ENCODE measurements at places on chromosomes 16 and 17.

- DNase-seq, result no peak
Observed at GRCh38 chr17:47949946-47950345, 7.7 kb downstream of the PRR15L start.

DNA sequence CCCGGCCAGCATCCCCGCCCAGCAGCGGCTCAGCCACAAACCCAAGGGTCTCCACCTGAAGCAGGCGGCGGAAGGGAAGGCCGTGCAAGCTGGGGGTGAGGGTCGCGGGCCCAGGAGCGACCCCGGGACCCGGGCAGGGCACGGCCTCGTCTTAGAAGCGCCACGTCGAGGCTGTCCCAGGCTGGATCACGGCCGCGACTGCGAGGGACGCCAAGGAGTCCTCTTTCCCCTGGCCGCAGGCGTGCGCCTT, 538 bp upstream of the CCNF start:
- no peak for DNase-seq

DNA sequence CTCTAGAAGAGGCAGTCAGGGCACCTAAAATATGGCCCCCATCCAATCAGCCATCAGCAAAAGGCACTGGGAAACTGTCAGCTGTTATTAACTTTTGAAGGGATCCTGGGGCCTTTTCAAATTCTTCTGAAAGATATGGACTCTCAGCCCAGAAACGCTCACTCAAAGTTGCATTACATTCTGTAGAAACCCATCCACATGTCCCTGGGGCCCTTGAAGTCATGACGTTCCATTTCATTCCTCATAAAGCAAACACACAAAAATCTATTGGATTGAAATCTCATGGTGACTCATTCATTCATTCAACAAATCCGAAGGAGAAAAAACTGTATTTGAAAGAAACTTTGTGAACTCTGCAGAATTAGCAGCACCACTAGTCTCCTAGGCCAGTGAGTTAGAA, 215.3 kb downstream of the C16orf95 start:
- DNase-seq, result no peak

- no peak for DNase-seq
Observed at GRCh38 chr17:48751172-48751571, 22.6 kb upstream of the HOXB13 start.

- DNase-seq, result no peak
Observed at GRCh38 chr17:45857977-45858708, 13.5 kb downstream of the SPPL2C start.

- DNase-seq, result peak; percentile 58
Observed at GRCh38 chr17:75289832-75290337, 652 bp upstream of the SLC25A19 start.

GRCh38 chr16:67277999-67278772, 1.1 kb upstream of the PLEKHG4 start:
- DNase-seq, result no peak

DNA sequence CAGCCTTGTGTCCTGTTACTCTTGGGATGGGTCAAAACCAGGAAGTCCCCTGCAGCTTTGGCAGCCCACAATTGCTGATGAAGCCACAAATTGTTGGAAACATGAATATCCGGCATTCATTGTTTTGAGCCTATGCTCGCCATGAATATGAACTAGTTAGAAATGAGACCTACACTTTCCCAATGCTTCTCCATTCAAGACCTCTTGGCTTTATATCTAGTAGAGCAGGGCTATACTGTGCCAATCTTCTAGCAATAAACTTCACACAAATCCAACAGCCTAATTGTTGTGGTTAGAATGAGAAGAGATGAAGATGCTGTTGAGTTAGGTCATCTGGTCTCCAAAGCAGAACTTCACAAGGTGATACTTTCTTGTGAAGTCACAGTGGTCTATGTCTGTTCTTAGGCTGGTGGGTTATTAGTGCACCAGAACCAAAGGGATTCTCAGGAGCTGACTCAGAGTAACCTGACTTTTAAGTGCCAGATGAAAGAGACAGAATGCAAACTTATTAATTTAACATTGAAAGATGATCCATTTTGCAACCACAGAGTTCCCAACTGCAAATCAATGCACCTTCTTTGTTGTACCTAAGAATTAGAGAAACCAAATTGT, 13.7 kb upstream of the KRT23 start:
- DNase-seq, result no peak

All from activated T-helper 9 cell treated with anti-CD3 and anti-CD28 coated beads, Interleukin-2, amount 50 U/mL, for 16 hours (primary cell).